ENCODE measurements at places on chromosomes 4 and X.

DNA sequence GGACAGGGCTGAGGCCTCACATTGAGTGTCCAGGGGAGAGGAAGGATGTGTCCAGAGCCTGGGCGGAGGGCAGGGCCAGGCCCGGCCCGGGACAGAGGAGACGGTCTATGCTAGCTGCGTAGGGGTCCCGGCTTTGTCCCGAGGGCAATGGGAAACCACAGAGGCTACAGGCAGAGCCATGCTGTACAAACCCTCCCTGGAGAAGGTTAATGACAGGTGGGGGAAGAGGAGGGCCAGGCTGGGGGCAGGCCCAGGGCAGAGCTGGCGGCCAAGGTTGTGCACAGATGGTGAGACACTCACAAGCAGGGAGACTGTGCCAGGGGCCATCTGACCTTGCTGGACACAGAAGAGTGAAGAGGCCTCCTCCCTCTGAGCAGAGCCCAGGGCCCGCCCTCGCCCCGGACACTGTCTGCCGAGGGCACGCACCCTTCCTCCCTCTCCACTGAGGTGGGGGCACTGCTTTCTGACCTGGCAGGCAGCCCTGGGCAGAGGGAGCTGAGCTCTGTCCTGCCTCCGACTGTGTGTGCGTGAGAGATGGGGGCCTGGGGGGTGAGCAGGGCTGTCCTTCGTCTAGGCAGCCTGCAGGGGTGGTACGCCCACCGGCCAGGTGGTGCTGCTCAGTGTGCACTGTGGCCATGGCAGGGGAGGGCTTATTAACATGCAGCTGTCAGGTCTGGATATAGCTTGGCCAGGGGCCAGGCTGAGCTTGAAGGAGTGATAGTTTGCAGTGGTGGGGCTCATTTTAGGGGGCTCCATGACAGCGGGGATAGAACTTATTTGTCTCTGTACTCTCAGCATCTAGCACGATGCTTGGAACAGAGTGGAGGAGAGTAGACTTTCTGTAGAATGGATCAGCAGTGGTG lies 75.7 kb upstream of the LRPAP1 start:
- DNase-seq, result no peak

DNA sequence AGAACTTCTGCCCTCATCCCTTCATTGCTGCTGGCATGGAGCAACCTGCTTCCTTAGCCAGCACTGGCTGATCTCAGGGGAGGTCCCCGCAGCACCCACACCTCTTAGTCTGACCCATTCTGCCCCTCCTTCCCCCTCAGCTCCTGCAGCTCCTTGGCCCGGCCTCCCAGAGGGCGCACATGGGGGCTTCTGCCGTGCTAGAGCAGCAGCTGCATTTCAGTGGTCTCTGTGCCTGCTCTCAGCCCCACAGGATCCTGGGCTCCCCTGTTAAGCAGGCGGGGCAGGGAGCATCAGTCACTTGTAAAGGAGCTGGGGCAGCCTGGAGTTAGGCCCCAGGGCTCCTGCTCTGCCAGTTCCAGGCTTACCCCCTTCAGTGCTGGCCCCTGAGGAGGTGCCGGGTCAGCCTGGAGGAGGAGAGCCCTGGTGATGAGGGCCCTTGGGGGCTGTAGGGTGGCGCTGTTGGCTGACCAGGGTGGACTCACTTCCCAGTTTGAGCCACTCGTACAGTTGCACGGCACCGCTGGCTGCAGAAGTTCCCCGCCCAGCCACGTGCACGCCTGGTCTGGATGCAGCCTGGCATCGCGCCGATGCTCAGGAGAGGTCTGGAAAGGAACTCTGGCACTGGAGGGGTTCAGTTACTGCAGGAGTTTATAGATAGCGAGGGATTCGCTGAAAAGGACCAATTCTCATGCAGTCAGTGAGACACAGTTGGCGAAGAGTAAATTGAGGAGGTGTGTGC lies 85.1 kb upstream of the PSAPL1 start:
- DNase-seq, result no peak

DNA sequence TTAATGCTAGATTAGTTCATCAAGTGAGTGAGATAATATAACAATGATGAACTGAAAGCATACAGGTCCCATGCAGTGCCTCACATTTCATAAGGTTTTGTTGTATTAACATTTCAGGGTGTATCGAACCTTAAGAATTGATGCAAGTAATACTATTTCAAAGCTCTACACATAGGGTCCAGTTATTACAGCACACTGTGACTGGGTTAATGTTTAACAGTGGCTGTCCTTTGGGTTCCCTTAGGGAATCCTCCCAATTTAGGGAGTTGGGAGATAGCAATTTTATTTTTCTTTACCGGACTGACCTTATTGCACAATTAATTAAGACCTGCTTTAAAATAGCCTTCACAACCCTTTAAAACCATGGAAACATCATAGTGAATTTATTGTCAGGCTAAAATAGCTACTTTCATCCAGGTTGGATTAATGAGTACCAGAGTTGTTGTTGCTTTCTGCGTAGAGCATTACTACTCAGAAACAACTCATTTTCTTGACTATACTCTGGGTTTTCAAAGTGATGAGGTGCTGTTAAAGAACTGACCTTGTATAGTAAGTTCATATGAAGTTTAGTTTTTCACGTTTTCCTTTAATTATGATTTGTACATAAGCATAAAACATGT lies 134.4 kb downstream of the AKAP4 start:
- DNase-seq, result no peak

DNA sequence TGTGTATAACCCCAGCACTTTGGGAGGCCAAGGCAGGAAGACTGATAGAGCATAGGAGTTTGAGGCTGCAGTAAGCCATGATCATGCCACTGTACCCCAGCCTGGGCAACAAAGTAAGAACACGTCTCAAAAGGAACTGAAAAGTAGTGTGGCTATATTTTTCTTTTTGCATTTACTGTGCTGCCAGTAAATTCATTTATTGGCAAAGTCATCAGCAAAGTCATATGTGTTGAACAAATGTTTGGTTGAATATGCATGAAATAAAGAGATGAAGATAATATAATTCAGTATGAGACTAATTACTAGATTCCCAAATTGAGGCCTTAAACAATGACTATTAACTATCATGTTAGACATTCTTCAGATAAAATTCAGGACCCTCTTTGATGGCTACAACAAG lies 829.1 kb downstream of the PCDH7 start:
- DNase-seq, result no peak

GRCh38 chrX:136626237-136626636 lies 21.7 kb upstream of the CD40LG start:
- DNase-seq, result no peak

DNA sequence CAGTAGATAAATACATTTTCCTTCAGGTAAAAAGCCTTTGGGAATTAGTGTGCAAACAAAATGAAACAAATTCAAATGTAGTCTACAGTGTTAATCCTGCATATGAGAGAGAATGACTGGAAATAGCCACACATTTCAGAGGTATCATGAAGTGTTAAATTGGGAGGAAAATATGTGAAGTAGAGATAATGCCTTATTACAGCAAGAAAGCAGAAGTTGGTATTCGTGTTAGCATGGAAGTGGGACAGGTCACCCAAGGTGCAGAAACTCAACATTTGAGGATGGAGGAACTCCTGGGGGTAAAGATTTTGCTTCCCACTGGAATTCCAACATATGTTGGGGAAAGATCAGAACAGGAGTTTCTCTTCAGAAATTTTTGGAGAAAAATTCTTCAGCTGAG lies 51.3 kb downstream of the EMCN start:
- DNase-seq, result no peak

DNA sequence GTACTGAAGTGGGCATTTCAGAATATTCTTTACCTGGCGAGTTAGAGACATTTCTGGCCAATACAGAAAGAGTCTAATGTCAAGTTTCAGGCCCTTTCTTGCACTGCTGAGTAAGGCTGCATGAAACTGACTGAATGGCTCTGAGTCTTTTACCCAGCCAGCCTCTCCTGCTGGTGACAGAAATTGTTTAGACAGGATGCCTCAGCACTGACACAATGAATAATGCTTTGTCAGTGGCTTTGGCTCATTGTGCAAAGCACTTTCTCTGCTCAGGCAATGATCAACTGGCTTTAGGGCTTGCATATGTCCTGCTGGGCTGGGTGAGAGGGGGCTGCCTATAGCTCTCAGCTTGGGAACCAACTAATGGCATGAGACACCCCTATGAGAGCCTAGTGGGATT lies 45.5 kb downstream of the CLNK start:
- DNase-seq, result no peak

- no peak for DNase-seq
These were observed 162.1 kb upstream of the SLC7A11 start for GRCh38 chr4:138404251-138404650.

DNA sequence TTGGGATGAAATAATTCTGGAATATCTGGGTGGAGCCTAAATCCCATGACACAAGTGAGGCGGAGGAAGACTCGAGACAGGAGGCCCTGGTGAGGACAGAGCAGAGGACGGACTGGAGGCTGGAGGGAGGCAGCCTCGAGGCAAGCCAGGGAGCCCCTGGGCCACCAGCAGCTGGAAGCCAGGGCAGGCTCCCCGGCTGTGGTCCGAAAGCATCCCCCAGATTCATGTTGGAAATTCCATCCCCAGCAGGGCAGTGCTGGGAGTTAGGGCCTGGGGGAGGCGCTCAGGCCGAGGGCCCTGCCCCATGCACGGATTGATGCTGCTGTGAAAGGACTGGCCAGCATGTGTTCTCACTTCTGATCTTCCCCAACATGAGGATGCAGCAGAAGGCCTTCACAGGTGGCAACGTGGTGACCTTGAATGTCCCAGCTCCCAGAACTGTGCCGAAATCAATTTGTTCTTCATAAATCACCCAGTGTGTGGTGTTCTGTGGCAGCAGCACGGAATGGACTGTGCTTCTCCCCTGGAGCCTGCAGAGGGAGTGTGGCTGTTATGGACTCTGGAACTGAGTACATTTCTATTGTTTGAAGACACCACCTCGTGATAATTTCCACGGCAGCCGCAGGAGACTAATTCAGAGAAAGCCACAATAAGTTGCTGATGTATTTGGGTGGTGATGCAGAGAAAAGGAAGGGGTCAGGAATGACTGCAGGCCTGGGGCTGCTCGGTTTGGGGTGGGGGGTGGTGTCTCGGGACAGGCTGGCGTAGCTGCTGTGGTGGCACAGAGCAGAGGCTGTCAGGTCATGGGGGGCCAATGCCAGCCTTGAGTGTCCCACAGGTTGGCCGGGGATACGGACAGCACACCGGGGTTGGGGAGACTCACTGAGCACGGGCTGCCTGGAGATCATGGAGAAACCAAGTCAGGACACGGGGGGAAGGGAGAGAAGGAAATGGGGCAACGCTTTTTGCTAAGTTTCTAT lies 56.9 kb downstream of the PCGF3 start:
- no peak for DNase-seq

- DNase-seq, result no peak
These were observed 242.9 kb upstream of the PRPS2 start for GRCh38 chrX:12548341-12548740.

DNA sequence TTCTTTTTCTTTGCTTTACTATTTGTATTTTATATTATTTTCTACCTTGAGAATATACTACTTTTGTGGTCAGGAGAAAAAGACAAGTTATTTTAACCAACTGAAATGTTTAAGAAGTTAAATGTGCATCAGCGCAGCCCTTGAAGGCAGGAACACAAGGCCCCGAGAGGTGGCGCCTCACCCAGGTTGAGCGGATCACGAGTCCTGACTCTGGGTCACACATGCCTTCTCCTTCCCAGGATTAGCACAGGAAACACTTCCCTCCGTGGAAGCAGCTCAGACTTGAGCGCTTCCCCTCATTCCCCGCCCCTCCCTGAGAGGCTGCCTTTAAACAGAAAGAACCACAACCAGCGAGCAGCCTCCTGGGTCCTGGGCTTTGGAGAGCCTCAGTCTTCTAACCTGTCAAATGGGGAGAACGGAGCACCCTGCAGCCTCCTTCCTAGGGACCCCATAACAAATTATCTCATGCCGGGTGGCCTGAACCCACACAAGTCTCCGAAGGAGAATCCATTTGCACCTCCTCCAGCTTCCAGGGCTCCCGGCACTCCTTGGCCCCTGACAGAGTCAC lies 217.6 kb downstream of the AFAP1 start:
- DNase-seq, result no peak

DNA sequence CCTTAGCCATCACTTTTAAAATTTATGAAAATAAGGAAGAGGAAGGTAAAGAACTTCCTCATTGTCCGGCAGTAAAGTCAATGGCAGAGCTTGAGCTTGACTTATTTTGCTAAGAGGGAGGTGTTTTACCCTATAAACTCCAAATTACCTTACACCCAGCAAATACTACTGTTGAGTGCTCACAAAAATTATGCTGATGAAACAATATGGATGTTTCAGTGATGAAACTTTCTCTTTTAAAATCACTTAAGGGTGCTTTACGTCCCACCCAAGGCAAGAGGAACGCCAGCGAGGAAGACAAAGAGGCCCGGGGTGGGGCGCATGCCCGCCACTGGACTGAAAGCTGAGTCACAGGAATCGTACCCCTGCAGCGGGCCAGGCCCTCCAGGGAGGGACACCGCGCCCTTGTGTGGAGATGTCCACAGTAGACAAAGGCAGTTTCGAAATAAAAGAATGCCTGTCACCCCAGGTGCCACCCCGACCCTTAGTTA lies 560 bp upstream of the TMSB4X start:
- no peak for DNase-seq

DNA sequence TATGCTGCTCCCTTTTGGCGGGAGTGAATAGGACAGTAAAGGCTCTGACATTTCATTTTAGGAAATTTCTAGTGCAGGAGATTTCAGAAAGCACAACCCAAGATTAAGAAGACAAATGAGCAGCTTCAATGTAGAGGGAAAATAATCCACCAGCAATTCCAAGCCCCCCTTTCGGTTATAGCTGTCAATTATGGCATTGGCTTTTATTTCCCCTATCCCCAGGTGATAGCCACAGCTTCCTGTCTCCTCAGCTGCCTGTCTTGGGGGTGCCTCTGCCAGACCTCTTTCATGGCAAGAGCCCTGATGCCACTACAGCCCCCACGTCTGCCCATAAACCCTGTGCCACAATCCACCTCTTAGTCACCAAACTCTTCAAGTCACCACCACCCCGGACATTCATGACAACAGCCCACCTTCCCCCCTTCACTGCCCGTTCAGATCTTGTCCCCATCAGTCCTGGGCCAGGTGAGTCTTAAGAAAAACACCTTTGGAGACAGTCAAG lies 48.4 kb upstream of the CLNK start:
- DNase-seq, result no peak

GRCh38 chrX:103817502-103817901 lies 14.6 kb downstream of the RAB9B start:
- DNase-seq, result no peak

DNA sequence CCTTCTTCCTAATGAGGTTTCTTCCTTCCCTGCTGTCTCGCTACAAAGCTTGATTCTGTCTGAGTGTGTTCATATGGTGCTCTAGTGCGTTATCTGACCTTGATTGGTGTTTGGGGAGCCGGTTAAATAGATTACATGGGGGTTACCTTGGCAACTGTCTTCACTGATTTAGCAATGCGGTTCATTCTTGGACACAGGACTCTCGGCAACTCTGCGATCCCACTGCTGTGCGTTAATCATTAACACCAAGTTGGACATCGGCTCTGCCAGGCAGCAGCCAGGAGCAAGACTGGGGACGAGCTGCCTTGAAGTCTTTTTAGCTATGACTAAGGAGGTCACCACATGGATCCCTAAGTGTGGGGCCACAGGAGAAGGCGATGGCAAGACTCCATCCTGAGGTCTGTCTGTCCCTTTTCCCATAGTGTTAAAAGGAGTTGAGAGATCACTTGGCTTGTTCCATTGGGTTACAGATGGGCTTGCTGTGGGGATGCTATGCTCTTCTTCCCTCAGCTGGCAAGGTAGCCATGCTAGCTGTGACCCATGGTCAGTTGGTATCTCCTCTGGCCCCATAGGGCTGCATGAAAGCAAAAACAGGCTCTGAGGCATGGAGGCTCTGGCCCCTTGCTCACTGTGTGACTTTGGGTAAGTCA lies 93.4 kb upstream of the MAMLD1 start:
- DNase-seq, result no peak

Measured in cortex of kidney (tissue), 1 donor.